Activated CD4-positive, alpha-beta T cell treated with anti-CD3 and anti-CD28 coated beads, Interleukin-2, amount 50 U/mL, for 48 hours (primary cell): ENCODE measurements at places on chromosomes 1 and 21.

DNA sequence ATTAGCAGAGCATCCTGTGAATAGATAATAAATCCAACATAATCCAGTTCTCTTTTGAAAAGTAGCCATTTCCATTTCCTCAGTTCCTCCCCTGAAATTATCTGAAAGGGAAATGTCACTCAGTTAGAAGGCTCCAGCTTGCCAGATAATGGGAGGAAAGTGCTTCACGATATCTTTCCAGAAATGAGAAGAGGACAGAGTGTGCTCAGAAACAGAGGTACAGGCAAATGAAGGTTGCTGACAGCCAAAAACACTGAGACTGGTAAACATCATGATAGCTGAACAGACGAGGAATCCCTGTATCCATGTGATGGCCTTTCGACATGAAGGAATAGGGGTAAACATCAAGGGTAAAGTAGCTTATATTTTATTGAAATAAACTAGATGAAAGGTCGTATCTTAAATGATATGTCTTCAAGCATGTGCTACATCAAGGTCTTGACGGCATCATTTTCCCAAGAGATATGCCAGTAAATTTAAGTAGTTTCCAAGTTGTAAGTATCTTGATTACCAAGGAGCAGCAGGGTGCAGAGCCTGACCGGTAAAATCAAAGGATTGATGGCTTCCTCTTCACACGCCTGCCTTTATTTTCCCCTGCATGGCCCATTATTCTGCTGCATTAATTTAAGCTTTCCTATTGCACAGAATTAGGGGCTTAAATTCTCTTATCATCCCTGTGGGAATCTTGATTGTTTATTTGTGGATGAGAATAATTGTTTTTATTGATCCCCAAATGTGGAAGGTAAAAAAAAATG, 244.3 kb upstream of the ST6GALNAC5 start:
- DNase-seq, result no peak

- DNase-seq, result peak; percentile 54
These were observed 501 bp downstream of the FBXO6 start for GRCh38 chr1:11664336-11665065.

GRCh38 chr1:216599851-216600250, 123.4 kb downstream of the ESRRG start:
- DNase-seq, result no peak

GRCh38 chr1:170250531-170251276, 104.9 kb downstream of the NTMT2 start:
- no peak for DNase-seq

GRCh38 chr1:22236166-22236565, 93.3 kb upstream of the WNT4 start:
- DNase-seq, result no peak

DNA sequence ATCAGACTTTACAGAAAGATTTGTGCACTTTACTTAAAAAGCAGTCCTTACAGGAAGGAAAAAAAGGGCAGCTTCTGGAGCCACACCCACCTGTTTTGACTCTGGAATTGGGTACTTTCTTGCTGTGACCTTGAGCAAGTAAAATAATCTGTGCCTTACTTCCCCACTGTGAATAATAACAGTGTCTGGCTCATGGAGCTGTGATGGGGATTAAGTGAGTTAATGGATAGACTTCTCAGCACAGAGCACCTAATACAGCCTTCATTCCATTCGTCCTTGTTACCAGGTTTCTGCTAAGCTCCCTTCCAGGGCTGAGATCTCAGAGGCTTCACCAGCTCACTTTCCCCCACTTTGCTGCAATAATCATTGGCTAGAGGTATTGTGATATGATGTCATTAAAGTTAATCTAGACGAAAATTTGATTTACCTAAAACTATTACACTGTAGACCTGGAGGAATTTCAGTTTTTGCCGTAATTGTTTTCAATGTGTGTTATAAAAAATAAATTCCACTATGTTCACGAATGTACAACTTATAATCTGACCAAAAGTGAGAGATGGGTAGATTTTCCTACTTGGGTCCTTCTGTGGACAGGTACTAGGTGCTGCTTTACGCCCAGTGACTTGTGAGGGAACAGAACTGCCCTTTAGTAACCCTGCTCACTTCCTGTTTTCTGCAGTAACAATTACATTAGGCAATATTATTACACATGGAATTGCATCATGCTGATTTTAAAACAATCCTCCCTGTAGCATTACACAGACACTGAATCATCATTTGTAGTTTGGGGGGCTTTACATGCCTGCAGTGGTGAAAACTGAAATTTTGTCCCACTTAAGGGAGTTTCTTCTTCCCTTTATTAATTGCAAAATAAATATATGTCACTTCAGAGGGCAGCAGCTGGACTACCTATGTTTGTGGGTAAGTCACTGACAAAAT, 19.7 kb upstream of the ABCG1 start:
- no peak for DNase-seq

- DNase-seq, result no peak
These were observed 117.1 kb downstream of the FOXD2 start for GRCh38 chr1:47554901-47555300.

- DNase-seq, result peak; percentile 70
These were observed at the start of gene PFKL for GRCh38 chr21:44299458-44300261. Gene PFKL (plus strand): TSS chr21:44300053. CDS start chr21:44300106, 53 bp downstream.

DNA sequence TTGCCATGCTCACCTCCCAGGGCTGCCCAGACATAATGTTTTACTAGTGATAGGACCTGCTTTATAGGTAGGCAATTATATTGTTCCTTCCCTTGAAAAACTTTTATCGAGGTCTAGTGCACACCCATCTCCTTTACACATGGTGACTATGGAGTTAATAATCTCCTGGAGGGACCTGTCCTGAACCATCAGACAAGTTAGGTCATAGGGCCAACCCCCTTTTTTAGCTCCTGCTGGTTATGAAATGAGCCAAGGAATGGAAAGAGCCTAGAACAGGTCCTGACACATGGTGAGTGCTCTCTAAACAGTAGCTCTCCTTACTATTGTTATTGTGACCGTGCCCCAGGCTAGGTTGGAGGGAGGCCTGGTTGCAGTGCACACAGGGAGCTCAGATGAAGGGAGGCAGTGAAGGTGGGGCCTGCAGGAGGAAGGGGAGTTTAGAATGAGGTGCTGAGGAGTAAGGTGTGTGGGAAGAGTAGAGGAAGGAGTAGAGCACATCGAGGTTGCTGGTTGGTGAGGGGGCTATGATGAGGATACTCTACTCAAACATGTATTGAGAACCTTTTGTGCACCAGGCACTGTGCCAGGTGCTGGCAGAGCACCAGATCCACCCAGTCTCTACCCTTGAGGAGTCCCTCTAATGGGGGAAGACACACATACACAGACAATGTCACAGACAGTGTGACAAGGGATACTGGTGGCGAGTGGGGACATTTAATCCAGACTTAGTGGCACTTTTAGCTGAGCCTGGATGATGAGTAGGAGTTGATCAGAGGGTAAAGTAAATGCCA, 14.1 kb upstream of the LMNA start:
- DNase-seq, result no peak

- no peak for DNase-seq
These were observed 121.3 kb downstream of the GRIK3 start for GRCh38 chr1:36913016-36913415.

DNA sequence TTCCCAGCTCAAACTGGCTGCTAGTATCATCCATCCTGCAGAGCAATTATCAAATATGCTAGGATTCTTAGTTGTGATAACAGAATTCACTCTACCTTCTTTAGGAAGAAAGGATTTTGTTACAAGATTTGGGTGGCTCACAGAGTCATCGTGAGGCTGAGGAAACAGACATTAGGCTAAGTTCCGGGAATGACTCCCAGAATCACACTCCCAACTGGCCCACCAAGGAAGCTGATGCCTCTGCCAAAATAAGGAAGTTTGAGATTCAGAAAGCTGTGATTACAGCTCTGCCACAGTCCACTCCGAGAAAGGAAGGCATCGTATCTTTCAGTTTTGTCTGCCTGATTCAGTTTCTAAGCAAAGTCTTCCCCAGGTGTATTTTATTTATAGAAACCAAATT, 50.6 kb upstream of the LYPLAL1 start:
- no peak for DNase-seq

DNA sequence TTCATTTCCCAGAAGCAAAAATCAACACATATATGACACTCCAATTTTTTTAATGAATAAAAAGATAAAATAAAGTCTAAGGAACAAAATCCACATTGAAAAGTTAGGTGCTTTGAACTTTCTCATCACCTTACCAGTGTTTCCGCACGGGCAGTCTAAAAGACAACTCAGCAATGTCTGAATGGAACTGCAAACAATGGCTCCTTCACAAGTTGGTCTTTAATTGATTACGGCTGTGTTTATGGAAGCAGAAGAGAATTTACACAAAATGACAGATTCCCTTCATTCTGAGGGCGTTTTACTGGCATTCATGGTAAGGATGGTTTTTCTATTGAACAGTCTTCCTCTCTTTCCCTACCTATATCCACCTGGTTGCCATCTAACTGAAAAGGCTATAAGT, 65.0 kb upstream of the RNPC3 start:
- DNase-seq, result no peak

- peak; percentile 72 for DNase-seq
These were observed 248.6 kb downstream of the DNM3 start for GRCh38 chr1:172089768-172090510.

GRCh38 chr21:45941717-45942546, 39.6 kb upstream of the COL6A1 start:
- DNase-seq, result no peak

GRCh38 chr1:111272081-111272480, 18.6 kb upstream of the CHIA start:
- DNase-seq, result no peak

DNA sequence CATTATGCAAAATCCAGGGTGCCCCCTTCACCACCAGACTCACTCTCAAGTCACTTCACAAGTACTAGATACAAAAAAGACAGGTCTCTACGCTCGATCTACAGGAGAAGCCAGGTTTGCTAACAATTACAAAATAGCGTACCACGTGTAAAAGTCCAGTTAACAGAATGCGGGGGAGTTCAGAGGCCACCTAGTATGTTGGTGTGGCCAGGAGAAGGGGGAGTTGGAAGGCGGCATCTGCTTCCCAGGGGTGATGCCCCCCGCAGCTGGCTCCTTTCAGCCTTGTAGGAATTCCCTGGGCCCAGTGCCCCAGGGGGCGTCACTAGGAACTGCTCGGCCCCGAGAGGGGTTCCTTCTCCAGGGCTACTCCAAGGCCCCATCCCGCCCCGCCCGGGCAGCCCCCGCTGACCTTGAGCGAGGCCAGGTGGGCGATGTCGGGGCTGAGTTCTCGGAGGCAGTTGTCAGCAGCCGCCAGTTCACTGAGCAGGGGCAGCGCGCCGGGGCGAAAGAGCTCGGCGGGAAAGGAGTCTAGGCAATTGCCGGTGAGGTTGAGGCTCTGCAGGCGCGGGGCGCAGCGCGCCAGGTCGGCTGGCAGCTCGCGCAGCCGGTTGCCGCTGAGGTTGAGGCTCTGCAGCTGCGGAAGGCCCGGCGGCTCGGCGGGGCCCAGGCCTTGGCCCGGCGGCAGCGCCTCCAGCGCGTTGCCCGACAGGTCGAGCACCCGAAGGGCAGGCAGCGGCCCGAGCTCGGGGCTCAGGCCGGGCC, 664 bp downstream of the LRRC47 start:
- DNase-seq, result no peak

GRCh38 chr1:45211076-45211475, 4.7 kb upstream of the ZSWIM5 start:
- no peak for DNase-seq

DNA sequence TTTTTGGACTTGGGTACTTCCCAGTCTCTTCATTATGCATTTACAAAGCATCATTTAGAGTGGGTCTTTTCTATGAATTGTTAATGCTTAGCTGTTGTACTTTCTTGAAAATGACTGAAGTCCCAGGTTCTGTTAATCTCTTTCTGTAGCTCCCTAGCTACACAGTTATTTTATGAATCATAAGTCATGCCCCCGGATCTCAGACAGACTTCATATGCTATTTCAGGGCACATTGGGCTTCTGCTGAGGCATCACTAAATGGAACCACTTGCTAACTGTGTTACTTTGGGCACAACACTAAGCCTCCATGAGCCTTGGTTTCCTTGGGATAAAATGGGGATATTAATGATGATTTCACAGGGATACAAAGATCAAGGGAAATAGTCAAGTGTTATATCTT, 55.5 kb upstream of the RBM15 start:
- DNase-seq, result no peak

DNA sequence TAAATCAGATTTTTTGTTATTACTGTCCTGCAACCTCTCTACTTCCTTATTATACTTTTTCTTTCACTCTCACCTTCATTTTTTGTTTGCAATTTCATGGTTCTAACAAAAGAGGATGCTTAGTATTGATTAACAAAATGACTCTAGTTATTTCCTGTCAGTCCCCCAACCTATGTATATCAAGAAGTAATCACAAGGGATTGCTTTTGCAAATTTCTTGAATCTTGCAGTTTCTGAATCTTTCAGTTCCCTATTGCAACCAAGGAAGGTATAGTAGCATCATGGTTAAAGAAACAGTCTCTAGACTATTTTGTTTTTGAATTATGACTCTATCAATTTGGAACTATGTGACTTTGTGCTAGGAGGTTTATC, 446.9 kb downstream of the NEGR1 start:
- DNase-seq, result no peak

DNA sequence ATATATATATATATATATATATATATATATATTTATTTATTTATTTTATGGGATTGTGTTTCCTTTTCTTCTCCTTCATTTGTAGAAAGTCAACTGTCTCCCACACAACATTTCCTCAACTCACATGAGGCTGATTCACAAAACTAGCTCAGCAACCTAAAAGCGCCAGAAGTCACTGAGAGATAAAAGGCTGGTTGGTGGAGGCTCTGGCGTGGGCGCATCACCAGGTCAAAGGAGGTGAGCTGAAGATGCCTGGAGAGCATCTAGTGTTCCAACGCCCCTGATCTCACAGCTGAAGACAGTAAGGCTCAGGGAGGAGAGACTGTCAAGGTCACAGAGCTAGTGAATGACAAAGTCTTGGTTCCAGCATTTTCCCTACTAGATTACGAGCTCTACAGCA, 78.0 kb downstream of the HLCS start:
- DNase-seq, result no peak

DNA sequence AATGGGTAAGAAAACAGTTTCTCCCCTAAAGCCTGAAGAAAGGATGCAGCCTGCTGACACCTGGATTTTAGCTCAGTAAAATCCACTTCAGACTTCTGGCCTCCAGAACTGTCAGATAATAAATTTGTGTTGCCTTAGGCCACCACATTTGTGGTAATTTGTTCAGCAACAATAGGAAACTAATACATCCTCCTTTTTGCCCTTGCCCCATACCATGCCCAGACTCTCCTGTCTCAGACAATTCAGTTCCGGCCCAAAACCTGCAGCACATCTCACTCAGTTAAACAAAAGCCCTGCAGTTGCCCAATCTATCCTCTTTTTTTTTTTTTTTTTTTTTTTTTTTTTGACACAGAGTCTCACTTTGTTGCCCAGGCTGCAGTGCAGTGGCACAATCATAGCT, 25.8 kb downstream of the SMIM12 start:
- DNase-seq, result no peak
